CD4-positive, alpha-beta T cell treated with Interleukin-21 for 1 hour (primary cell): ENCODE measurements at places on chromosomes 6 and 20.

DNA sequence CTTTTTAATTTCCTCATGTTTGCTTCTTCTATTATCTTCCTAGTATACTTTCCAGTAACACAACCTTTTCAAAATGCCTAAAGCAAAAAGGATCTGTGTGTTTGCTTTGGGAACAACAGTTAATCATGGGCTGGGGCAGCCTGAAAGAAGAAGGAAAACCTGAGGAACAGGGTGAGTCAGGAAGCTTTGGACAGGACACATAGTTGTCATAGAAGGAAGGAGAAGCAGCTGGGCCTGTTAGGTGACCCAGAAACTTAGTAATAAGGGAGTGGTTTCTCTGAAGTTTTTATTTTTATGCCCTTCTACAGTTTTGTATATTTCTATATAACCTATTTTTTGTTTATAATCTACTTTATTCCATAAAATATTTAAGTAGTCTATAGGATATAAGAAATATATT, 61.4 kb downstream of the CD24 start:
- no peak for DNase-seq

GRCh38 chr20:37308086-37309050, 18.9 kb downstream of the MANBAL start:
- no peak for DNase-seq

GRCh38 chr6:72422171-72422570, 199.7 kb upstream of the KCNQ5 start:
- no peak for DNase-seq

GRCh38 chr6:105868823-105869460, 217.2 kb upstream of the PRDM1 start:
- DNase-seq, result no peak

DNA sequence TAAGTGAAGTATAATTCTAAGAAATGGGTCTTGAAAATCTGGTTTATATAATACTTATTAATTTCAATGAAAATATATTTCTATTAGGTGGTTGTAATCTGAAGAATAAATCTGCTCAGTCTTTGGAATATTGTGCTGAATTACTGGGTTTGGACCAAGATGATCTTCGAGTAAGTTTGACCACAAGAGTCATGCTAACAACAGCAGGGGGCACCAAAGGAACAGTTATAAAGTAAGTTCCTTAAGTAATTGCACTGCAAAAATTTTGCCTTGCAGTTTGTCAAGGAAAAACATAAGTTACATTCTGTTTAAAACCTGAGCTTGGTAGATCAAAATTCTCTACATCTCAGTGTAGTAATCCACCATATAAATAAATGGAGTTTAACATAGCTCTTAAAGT, 106.0 kb downstream of the MYO6 start:
- DNase-seq, result peak; percentile 18

DNA sequence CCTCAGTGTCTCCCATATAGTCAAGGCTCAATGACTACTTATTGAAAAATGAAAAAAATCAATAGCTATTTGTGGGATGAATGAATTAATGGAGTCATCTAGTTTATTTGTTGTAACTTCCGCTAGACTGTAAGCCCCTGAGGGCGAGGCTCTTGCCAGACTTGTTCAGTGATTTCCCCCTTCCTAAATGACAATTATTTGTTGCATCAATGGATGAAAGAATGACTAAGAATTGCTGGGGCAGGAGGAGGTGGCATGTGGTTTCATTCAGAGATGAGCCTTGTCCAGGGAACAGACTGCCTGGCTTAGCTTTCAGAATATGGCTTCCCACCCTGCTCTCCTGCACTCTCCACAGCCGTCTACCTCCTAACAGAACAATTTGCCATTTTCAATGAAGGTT, 1.1 kb upstream of the PRELID3B start:
- DNase-seq, result peak; percentile 36
